ENCODE measurements at places on chromosomes 3 and 15. TPM values are rescaled to one million over a fixed set of nuclear protein-coding genes. Genes with fewer than 3 reads are reported as not detected.

The USP8 gene
- total RNA-seq, result 52.4 TPM

The PGBD4 gene
- total RNA-seq, result 1.3 TPM

The RASL12 gene
- not detected for total RNA-seq

The BDH1 gene
- total RNA-seq, result not detected

The GOLGA8J gene
- 0.40 TPM for total RNA-seq

The ITIH4 gene
- total RNA-seq, result 0.69 TPM

The GOLGA6B gene
- not detected for total RNA-seq

The LINGO1 gene
- total RNA-seq, result 0.60 TPM

The MUC4 gene
- total RNA-seq, result not detected

The LRRC3B gene
- not detected for total RNA-seq

The GOLGA8T gene
- not detected for total RNA-seq

The SYNPR gene
- not detected for total RNA-seq

The P2RY13 gene
- total RNA-seq, result not detected

The HCLS1 gene
- 0.24 TPM for total RNA-seq
